ENCODE measurements at places on chromosomes 12 and 14. TPM values are rescaled to one million over a fixed set of nuclear protein-coding genes. Genes with fewer than 3 reads are reported as not detected.

The NUAK1 gene
- total RNA-seq = 30.1 TPM

The TAS2R9 gene
- total RNA-seq = not detected

DNA sequence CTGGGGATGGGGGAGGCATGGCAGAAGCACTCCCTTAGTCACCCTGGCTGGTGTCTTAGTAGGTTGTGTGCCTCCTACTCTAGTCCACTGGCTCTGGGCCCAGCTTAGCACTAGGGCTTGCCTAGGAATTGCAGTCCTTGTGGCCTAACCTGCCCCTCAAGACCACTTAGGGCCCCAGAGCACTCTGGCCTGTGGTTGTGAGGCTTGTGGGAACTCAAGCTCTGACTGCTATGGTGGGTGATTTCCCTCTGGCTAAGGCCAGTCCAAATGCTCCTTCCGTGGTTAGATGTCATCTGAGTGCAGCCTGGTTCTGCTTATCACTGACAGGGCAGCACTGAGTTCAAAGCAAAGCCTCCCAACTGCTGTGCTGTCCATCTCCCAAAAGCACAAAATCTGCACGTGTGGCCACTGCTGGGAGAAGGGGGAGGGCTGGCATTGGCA, 20.2 kb downstream of the FGD4 start:
- DNase-seq = peak; percentile 34

DNA sequence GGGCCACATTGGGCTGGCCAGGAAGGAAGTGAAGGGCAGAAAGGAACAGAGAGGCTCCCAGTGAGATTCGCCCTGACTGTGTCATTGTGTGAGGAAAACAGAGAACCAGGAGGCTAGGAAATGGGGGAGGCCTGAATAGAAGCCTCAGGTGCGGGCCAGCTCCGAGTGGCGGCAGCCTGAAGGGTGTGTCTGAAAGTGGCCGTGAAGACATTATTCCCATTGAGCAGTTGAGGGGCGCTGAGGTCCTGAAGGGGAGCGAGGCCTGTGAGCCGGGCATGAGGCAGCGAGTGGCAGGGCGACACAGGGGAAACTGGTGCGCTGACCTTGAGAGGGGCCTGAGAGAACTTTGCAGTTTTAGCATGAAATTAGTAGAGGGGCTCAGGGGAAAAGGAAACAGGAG, 6.9 kb downstream of the CLBA1 start:
- DNase-seq = no peak

The PLXNC1 gene
- total RNA-seq = 4.0 TPM

The MMP17 gene
- total RNA-seq = 3.1 TPM

DNA sequence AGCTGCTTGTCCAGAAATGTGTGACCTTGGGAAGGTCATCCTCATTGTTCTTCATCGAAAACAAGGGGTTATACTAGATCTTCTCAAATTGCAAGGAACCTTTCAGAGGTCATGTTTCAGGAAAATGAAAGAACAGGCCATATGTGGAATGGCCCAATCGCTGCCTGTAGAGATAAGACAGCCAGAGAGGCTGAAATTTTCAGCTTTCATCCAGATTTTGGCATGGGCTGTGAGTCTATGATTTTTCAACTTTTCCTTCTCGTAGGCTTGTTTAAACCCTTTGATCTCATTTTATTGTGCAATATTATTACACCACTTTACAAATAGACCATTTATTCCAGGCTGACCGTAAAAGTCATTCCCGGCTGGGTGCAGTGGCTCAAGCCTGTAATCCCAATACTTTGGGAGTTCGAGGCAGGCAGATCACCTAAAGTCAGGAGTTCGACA, 17.1 kb upstream of the ATXN2 start:
- no peak for DNase-seq

DNA sequence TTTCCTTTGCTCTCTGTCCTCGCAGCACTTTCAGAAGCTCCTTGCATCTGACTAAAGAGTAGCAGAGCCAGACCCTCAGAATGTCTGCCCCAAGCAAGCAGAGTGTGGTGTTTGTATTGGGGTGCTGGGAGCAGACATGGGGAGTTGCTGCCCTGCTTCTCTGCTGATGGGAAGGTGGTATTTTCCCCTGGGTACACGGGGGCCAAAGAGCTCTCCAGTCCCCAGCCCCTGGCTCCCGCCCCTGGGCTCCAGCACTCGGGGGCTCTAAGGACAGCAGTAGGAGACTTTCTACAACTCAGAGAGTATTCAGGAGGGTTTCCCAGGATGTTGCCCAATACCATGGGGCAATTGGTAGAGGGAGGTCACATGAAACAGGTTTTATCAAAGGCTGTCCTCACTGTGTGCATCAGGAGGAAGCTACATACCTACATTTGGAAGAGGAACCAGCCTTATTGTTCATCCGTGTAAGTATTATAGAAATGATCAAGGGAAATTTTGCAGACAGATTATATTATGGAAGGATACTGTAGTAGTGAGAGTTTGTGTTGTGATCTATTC, 50.3 kb downstream of the DAD1 start:
- no peak for DNase-seq

DNA sequence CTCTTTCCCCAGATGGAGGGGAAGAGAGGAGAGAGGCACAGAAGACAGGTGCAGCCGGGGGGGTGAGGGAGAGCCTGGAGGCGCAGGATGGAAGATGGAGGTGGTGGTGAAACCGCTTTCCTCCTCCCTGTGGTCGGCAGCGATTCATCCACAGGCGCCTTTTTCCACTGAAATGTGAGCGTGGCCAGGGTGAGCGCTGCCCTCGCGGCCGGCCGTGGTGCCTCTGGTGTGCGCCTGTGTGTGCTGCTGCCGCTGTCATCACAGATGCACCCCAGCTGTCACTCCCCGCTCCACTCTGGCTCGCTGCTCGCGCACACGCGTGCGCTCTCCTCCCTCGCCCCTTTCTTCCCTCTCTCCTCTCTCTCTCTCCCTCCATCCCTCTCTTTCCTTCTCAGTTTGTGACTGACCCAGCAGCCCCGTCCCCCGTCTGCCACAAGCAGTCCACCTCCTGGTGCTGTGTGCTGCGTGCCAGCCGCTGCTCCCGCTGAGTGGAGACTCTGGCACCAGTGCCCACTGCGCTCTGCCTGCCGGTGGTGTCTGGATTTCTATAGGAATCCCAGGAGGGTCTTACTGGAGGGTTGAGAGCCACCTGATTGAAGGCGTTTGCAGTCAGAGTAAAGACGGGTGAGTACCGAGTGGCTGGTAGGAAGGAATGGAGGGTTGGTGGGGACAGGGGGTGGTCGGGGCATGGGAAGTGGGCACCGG, at the start of gene LRTM2:
Gene LRTM2 (plus strand): TSS at position 375 of the 705 bp plus-strand sequence. CDS start 7,584 bp downstream, outside the sequence.
- no peak for DNase-seq

The MPHOSPH9 gene
- 54.3 TPM for total RNA-seq

The ANG gene
- total RNA-seq = 2.4 TPM

- DNase-seq = no peak
Observed at GRCh38 chr12:110280392-110280778, 662 bp upstream of the ATP2A2 start.

Data from Daoy (cell line).